ENCODE measurements at places on chromosomes 4 and X. TPM values are rescaled to one million over a fixed set of nuclear protein-coding genes. Genes with fewer than 3 reads are reported as not detected.

GRCh38 chr4:88130544-88131305 is 27.7 kb downstream of the ABCG2 start:
- no peak for DNase-seq

- peak; percentile 49 for DNase-seq
Observed at GRCh38 chrX:81120936-81121371, 80.8 kb downstream of the HMGN5 start.

DNA sequence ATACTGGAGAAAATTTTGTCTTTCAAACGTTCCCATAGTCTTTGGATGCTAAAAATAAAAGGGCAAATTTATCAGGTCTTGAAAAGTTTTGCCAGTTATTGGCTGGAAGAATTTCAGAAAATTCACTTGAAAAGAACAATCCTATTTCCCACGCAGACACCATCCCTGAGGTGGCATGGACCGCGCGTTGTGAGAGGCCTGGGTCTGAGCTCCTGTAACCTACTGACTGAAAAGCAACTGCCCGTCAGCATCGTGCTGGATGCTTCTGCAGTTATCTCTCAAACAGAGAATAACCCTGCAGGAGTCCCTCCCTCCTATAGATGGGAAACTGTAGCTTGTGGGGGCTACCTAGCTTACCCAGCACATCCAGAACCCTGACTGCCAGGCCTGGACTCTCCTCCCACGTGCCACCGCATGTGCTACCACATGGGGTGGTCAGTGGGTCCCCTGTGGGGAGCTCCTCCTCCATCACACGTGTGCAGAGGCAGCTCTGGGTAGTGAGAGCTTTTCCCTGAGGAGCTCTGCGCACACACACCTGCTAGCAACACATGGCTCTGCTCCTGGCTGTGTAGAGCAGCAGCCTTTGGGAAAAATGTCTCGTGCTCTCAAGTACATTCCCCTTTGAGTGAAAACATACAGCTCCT is 36.1 kb downstream of the NSG1 start:
- DNase-seq: no peak

GRCh38 chrX:33204889-33205288 is 6.5 kb downstream of the DMD start:
- DNase-seq: no peak

- DNase-seq: no peak
Observed at GRCh38 chr4:75302648-75303047, 211.6 kb downstream of the RCHY1 start.

GRCh38 chr4:76752861-76753501 is 145.0 kb downstream of the SOWAHB start:
- peak; percentile 99 for DNase-seq

The PDCL2 gene
- total RNA-seq: not detected

The ZDHHC15 gene
- 0.17 TPM for total RNA-seq

Data from fibroblast of lung (primary cell).